ENCODE measurements at places on chromosomes 2 and 18.

GRCh38 chr2:216849987-216850386, 9.9 kb downstream of the TNP1 start:
- DNase-seq = no peak

DNA sequence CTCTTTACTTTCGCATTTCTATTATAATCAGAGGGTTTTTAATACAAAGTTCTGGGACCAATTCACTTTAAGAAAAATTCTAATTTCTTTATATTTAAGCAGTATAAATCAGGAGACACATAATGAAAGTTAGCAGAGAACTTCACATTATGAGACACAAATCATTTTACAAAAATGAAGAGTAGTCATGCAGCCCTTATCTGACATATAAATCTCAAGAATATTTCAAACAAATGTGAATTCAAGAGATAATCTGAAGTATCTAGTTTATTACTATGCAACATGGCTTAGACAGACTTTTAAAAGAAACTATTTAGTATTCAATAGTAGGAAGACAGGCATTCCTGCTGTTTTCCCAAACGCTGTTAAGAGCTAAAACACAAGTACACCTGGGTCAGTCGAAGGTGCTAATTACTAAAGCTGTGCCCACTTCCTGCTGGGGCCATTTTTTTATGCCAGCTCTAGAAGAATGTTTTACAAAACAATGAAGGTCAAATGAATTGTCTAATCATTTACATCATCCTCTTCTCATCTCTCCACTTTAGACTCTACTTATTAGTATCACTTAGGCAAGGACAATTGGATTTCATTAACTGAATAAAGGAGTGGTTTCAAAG, 40.2 kb downstream of the CWC22 start:
- no peak for DNase-seq

DNA sequence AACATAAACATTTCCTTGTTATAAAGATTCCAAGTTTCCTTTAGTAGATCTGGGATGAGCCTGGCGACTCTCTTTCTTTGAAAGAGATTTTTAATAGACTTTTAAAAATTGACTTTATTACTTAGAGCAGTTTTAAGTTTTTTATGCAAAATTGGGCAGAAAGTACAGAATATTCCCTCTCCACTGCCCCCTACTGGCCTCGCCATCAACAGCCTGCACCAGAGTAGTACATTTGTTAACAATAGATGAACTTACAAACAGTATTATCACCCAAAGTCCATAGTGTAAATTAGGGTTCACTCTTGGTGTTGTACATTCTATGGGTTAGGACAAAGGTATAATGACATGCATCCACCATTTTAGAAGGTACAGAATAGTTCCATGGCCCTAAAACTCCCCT, 3.9 kb downstream of the MAP3K19 start:
- DNase-seq = no peak

DNA sequence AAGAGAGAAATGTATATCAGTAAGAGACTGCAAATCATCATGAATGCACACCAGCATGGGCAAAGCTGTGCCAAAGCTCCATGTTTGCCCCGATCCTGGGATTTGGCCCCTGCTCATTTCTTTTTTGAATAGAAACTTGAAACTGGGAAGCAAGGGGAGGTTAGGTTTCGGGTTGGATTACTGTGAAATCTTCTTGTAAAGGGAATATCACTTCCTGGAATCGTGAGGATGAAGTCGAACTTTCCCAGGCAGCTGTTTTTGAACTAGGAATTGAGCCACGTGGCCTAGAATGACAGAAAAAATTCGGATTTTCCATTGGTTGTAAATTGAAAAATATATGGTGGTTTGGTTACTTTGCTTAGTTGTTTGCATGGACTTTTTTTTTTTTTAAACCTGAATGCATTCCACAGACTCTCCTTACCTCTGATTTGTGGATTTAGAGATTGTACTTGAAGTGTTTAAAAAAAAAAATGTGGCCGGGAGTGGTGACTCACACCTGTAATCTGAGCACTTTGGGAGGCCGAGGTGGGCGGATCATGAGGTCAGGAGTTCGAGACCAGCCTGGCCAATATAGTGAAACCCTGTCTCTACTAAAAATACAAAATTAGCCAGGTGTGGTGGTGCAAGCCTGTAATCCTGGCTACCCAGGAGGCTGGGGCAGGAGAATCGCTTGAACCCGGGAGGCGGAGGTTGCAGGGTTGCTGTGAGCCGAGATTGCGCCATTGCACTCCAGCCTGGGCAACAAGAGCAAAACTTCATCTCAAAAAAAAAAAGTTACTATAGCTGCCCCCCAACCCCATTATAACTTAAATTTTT, 32.1 kb downstream of the GRHL1 start:
- DNase-seq = no peak

Data from activated B cell treated with CpG ODN at 0.5 μM for 24 hours (primary cell).